Activated CD4-positive, alpha-beta T cell treated with anti-CD3 and anti-CD28 coated beads, Interleukin-2, amount 10 ng/mL, durations not matched to agents 7 days and 5 days (primary cell): ENCODE measurements at places on chromosomes 6 and 20. TPM values are rescaled to one million over a fixed set of nuclear protein-coding genes. Genes with fewer than 3 reads are reported as not detected.

- DNase-seq: no peak
Measured at GRCh38 chr6:160040055-160040454, 71.2 kb downstream of the IGF2R start.

GRCh38 chr6:160978141-160978901, 13.2 kb upstream of the MAP3K4 start:
- no peak for DNase-seq

DNA sequence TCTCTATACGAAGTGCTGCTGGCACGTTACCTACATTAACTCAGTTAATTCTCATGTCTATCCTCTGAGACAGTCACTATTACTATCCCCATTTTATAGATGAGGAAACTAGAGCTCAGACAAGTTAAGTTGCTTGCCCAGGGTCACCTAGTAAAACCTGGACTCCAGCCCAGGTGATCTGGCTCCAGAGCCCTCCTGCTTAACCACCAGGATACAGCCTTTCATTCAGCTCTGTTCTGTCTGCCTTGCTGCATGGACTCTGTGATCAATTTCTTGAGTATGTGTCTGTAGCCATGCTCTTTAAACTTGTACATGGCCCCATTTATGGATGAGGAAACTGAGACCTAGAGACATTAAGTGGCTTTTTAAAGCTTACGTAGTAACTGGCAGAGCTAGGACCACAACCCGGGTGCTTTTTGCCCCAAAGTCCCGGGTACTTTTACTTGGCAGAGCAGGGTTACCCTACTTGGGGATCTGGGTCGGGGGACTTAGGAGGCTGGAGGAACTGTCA, 4.7 kb downstream of the CDKN1A start:
- DNase-seq: no peak

GRCh38 chr6:27806981-27807440, 105.2 kb downstream of the OR2B2 start:
- DNase-seq: peak; percentile 52

- no peak for DNase-seq
Measured at GRCh38 chr6:156387472-156387871, 389.7 kb upstream of the ARID1B start.

DNA sequence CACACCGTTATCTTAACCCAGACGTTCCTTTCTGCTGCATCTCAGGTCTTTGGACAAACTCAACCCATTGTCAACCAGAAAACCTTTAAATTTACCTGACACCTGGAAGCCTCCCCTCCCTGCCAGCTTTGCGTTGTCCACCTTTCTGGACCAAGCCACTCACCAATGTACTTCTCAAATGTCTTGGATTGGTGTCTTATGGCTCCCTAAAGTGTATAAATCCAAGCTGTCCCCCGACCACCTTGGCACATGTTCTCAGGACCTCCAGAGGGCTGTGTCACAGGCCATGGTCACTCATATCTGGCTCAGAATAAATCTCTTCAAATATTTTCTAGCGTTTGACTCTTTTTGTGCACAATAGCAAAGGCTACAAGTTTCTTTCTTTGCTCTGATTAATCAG, 250.0 kb downstream of the DLL1 start:
- DNase-seq: no peak

- no peak for DNase-seq
Measured at GRCh38 chr6:98137391-98137790, 697.0 kb upstream of the POU3F2 start.

DNA sequence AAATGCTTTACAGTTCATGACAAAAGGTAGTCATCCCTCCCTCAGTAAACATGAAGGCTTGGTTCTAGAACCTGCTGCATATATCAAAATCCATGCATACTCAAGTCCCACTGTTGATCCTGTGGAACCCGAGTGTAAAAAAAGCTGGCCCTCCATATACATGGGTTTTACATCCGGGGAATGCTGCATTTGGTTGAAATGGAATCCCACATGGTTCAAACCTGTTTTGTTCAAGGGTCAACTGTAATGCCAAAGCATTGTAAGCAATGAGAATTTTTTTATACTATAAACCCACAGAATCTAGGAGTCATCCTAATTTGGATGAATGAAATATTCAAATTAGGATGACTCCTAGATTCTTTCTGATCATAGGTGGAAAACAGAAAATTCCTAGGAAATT, 5.9 kb upstream of the HDAC2 start:
- DNase-seq: no peak

GRCh38 chr6:26198722-26199056, 111.5 kb downstream of the HFE start:
- no peak for DNase-seq

DNA sequence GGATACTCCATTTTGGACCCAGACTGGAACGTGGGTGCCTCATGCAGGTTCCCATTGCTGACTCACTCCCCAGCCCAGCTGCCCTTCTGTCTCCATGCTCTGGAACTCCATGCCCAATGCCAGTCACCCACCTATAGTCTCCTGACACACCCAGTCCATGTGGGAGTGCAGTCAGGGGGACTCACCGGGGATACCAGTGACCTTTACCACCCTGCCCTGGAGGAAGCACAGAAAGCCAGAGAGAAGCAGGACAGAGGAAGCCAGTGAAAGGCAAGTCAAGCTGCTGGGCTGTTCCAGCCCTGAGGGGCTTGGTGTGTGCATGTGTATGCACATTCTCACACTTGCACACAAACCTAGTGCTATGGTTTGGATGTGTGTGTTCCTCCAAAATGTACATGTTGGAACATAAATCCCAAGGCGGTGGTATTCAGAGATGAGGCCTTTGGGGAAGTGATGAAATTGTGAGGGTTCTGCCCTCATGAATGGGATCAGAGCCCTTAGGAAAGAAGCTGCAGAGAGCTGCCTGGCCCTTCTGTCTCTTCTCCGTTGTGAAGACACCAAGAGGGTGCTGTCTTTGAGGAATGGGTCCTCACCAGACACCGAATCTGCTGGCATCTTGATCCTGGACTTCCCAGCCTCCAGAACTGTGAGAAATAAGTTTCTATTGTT, 121.4 kb upstream of the MAFB start:
- no peak for DNase-seq

Gene BTN1A1
- total RNA-seq: not detected
